Subcutaneous preadipocyte (primary cell): ENCODE measurements at places on chromosomes 2 and 18. TPM values are rescaled to one million over a fixed set of nuclear protein-coding genes. Genes with fewer than 3 reads are reported as not detected.

Gene FNDC4
- total RNA-seq: 8.4 and 11.0 TPM in 2 replicates

Gene ID2
- total RNA-seq: 26.6 and 31.6 TPM in 2 replicates

Gene TBR1
- total RNA-seq: under 0.01 TPM in 2 replicates

Gene ATG16L1
- total RNA-seq: 22.8 and 29.7 TPM in 2 replicates

Gene ZNF892
- total RNA-seq: 4.4 and 5.3 TPM in 2 replicates

Gene TOGARAM2
- total RNA-seq: under 0.01 and 0.37 TPM in 2 replicates

Gene RAPGEF4
- total RNA-seq: under 0.01 TPM in 1 of 2 replicates, not detected in the other

Gene TWIST2
- total RNA-seq: 113 and 115 TPM in 2 replicates

Gene TSN
- 35.3 and 47.3 TPM in 2 replicates for total RNA-seq

Gene PDE1A
- total RNA-seq: 0.39 and 4.0 TPM in 2 replicates

Gene MALT1
- total RNA-seq: 13.6 and 18.4 TPM in 2 replicates

Gene TNFRSF11A
- under 0.01 and 0.39 TPM in 2 replicates for total RNA-seq

Gene MEMO1
- 46.3 and 56.7 TPM in 2 replicates for total RNA-seq

Gene SERPINB4
- total RNA-seq: under 0.01 TPM in 1 of 2 replicates, not detected in the other

Gene ONECUT2
- total RNA-seq: under 0.01 TPM in 2 replicates

Gene CHRNG
- total RNA-seq: not detected in 2 replicates

Gene EVA1A
- 3.3 and 18.2 TPM in 2 replicates for total RNA-seq

Gene IL37
- total RNA-seq: not detected in 2 replicates

Gene EHD3
- total RNA-seq: 10.7 and 14.7 TPM in 2 replicates

Gene MC4R
- not detected in 2 replicates for total RNA-seq

Gene STPG4
- under 0.01 and 0.20 TPM in 2 replicates for total RNA-seq

Gene MAL
- total RNA-seq: not detected in 2 replicates

Gene PAX3
- total RNA-seq: 0.98 and 4.8 TPM in 2 replicates

Gene RIT2
- total RNA-seq: not detected in 2 replicates

Gene DRC1
- not detected in 2 replicates for total RNA-seq

Gene TDRD15
- total RNA-seq: not detected in 2 replicates

Gene SCN9A
- 0.37 and 0.78 TPM in 2 replicates for total RNA-seq

Gene SERPINB13
- not detected in 2 replicates for total RNA-seq

Gene BOLL
- total RNA-seq: not detected in 2 replicates

Gene DTNA
- 24.6 and 31.6 TPM in 2 replicates for total RNA-seq

Gene RGPD5
- 14.0 and 36.6 TPM in 2 replicates for total RNA-seq

Gene GPR148
- not detected in 2 replicates for total RNA-seq

Gene TRIB2
- 8.1 and 20.7 TPM in 2 replicates for total RNA-seq

Gene LAPTM4A
- total RNA-seq: 112 and 170 TPM in 2 replicates

Gene RBBP8
- 31.2 and 40.5 TPM in 2 replicates for total RNA-seq

Gene NMUR1
- not detected in 2 replicates for total RNA-seq

Gene PLGLB1
- total RNA-seq: 1.2 and 1.5 TPM in 2 replicates

Gene GLI2
- total RNA-seq: 2.6 and 17.4 TPM in 2 replicates

Gene FAM110C
- total RNA-seq: not detected in 2 replicates

Gene AGXT
- not detected in 2 replicates for total RNA-seq

Gene GKN1
- not detected in 2 replicates for total RNA-seq

Gene IDH1
- total RNA-seq: 127 and 133 TPM in 2 replicates

Gene DNER
- 0.73 and 3.1 TPM in 2 replicates for total RNA-seq

Gene CACNB4
- 0.37 and 0.39 TPM in 2 replicates for total RNA-seq
